NCI-H460 (cell line): ENCODE measurements at places on chromosomes 2 and 18. TPM values are rescaled to one million over a fixed set of nuclear protein-coding genes. Genes with fewer than 3 reads are reported as not detected.
A peak's percentile ranks its signal among the peaks of the same experiment; 100 is the strongest.

The MEIS1 gene
- total RNA-seq, result 3.9 and 4.2 TPM in 2 replicates

The C18orf54 gene
- 4.8 and 5.7 TPM in 2 replicates for total RNA-seq

The CNTNAP5 gene
- total RNA-seq, result not detected in 2 replicates

The PKDCC gene
- 1.9 and 2.1 TPM in 2 replicates for total RNA-seq

The OLA1 gene
- 152 and 198 TPM in 2 replicates for total RNA-seq

The ADCYAP1 gene
- 0.20 and 0.57 TPM in 2 replicates for total RNA-seq

The GREB1L gene
- 1.9 and 2.1 TPM in 2 replicates for total RNA-seq

The DCC gene
- total RNA-seq, result 0.03 and 0.05 TPM in 2 replicates

DNA sequence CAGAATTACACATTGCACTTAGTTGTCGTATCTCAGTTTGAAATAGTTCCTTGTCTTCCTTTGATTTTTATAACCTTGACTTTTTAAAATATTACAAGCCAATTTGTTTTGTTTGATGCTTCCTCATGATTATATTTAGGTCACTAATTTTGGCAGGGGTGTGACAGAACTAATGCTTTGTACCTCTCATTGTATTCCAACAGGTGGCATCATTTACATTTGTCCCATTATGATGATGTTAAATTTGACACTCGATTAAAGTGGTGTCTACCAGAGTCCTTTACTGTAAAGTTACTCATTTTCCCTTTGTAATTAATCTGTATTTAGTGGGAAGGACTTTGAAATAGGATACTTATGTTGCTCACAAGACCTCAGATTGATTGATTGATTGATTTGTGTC is 21.5 kb upstream of the MFSD2B start:
- DNase-seq, result peak; percentile 31

GRCh38 chr2:44560941-44561340 is 199.2 kb downstream of the CAMKMT start:
- DNase-seq, result no peak

- no peak for DNase-seq
These were observed 28.3 kb downstream of the DYNC2LI1 start for GRCh38 chr2:43802135-43802534.

DNA sequence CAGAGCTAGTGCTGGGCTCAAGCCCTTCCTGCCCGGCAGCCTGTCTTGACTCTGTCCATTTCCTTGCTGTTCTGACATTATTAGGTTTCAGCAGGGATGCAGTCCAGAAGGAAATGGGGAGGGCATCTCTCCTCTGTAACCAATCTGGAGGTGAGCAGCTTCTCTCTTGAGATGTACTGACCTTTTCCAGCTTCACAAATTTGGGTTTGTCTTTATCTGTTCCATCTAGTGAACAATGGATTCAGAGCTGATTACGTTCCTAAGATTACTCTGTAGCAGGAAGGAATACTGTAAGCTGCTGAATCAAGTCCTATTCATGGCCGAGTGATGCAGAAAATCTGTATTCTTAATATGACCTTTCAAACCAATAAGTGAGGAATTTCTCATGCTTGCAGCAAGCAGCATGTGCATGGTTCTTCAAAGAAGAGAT is 11.0 kb downstream of the PLA2R1 start:
- DNase-seq, result peak; percentile 70

DNA sequence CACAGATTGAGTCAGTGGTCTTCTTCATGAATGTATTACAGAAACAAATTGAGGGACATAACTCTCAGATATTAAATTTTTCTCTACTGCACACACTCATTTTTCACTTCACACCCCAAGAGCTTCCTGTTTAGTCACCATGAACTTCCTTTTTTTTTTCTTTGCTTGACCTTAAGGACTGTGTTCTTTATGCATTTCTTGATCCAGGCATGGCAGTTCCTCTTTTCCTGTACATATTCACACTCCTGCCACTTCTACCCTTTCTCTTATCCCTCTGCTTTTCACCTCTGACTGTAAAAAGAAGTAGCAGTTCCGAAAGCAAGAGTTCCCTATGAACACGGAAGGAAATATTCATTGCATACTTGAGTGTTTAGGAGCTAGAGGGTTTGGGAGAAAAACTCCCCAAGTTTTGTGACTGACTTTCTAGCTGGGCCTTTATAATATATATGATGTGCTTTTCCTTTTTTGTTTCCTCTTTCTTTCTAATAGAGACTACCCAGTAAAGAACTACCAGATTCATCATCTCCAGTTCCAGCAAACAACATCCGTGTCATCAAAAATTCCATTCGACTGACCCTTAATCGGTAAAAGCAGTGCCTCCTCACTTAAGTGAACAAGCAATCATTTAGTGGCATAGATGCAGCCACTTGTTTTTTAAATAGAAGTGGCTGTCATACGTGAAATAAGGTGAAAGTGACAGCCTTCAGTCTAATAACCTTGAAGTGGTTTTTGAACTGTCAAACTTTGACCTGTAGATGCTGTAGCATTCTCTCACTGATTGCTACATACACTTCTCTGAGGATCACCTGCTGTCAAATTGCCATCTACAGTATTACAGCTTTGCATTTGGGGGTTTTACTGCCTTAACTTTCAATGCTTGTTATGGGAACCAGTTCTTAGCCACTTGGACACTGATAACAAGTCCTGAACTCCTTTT is 40.8 kb downstream of the PAPOLG start:
- no peak for DNase-seq

GRCh38 chr2:6960659-6961058 is 43.4 kb downstream of the RNF144A start:
- DNase-seq, result no peak

DNA sequence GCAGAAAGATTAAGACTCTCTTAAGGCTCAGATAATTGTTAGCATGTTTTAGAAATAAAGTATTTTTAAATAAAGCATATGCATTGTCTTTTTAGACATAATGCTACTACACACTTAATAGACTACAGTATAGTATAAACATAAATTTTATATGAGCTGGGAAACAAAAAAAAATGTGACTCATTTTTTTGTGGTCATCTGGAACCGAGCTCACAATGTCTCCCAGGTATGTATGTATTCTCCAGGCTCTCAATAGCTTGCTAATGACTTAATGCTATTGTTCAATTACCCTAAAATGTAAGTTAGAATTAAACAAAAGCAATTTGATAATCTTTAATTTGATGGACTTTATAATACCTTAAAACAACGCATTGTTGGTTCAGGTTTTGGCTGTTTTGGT is 167.2 kb downstream of the NUP35 start:
- DNase-seq, result no peak

GRCh38 chr2:111706481-111707001 is 177.5 kb downstream of the ANAPC1 start:
- DNase-seq, result no peak

DNA sequence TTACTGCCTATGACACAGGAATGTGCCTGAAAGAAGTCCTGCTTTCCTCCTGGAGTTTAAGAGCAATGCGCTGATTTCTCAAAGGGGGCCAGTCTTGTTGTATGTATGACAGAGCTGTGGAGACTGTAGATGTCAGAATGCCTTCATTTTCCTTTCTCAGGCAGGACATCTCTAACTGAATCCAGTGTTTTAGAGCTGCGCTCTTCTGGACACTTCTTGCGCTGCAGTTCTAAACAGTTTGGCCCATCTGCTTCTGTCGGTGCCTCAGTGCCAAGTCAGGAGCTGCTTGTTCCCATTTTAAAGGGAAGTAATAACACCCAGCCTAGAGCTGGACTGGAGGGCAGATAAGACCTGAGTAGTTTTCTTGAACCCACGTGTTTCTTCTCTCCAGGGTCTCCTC is 91.4 kb downstream of the ESCO1 start:
- DNase-seq, result no peak

DNA sequence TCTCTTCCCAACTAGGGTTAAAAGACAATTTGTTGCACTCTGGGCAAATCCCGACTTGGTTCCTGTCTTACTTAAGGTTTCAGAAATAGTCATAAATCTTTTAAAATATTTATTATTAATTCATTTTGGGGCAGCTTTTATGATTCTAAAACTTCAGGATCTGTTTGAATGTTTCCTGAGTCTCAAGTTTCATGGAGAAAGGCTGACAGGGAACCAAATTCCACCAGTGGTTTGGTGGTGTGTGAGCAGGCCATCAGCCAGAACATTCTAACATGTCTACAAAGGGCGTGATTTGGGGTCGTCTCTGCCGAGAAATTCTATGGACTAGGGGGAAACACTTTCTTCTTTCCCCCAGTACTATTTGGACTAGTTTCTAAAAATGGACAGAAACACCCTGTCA is 366.4 kb downstream of the ZNF521 start:
- no peak for DNase-seq

- no peak for DNase-seq
These were observed 552.3 kb upstream of the SETBP1 start for GRCh38 chr18:44128365-44128764.

DNA sequence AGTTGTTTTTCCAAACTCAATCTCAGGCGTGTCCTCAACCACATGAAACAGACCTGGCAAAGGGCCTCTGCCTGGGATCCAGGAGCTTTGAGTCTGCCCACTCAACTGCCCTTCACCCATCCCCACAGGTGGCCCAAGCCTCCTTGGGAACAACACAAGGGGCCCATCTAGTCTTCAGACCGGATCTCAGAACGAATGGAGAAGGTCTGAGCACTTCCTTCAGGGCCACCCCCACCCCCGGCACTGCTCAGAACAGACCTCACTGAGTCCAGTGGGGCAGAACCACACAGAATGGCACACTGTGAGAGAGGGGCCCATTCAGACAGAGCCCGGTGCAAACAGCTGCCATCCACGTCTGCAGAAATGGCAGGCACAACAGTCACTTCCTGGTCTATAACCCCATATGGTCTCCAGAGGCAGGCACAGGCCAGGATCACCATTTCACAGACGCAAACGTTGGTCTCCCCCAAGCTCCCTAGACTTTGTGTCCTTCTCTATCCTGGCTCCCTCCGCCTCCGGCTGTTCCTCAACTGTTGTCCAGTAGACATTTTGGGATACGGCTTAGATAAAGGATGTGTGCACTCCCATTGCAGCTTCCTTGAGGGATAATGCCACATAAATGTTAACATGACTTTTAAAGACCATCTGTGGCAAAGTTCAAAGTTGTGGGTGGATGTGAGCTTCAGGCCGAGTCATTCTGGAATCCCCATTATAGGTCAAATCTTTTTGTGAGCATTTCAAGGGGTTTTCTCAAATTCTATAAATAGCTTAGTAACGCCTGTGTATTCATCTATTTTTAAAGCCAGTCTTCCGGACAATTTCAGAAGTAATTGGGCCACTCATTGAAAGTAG is 149.7 kb downstream of the SMAD7 start:
- no peak for DNase-seq

DNA sequence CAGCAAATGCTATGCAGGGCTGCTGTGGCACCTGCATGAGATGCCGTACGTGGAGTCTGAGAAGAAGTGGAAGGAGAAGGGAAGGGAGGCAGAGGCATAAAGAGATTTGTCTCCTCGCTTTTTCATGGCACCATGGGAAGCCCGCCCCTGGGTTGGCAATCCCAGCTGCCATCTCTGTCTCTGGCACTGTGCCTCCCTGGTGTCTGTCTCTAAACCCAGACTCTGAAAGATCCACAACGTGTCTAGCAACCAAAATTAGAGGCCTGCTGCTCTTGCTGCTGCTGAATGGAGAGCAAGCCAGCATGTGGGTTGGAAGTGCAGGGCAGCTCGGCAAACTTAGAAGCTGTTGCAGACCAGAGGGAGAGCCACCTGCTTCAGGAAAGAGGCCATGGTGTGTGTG is 53.1 kb downstream of the INO80C start:
- no peak for DNase-seq

DNA sequence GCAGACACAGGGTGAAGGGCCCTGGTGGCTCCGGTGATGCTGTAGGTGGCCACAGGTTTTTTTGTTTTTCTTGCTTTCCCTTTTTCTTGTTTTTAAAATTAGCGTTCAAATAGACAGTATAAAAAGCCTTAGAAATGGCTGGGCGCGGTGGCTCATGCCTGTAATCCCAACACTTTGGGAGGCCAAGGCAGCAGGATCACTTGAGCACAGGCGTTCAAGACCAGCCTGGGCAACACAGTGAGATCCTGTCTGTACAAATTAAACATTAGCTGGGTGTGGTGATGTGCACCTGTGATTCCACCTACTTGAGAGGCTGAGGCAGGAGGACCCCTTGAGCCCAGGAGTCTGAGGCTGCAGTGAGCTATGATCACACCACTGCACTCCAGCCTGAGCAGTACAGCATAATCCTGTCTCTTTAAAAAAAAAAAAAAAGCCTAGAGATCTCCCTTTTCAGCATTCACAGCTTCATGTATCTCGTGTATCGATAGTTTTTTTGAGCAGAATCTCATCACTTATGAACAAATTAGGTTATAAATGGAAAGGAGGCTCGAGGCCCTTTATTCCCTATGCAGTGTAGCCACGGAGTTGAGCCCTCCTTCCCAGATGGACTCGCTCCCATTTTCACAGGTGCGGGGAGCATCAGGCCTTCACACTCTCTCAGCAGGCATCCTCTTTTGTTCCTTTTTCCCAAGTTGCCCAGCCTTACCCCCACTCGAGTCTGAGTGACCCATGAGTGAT is 50.8 kb downstream of the EMILIN2 start:
- no peak for DNase-seq

DNA sequence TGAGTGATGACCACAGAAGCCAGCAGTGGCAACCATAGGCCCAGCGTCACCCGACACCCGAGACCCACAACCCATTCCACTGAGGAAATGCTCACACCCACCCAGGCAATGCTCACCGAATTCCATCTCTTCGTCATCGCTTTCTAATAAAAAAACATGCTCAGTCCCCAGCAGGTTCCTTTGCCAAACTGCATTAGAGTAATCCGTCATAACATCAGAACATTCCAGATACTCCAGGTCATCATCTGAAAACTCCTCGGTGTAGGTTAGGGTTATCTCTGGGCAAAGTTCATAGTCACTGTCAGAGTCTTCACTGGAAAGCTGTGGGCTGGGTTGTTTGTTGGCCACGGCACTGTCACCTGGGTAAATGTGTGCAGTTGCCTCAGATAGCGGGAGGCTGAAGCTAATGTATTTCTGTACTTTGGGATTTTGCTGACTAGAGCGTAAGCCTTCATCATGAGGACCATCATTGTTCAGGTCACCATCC is 49.3 kb downstream of the ALPK2 start:
- no peak for DNase-seq

DNA sequence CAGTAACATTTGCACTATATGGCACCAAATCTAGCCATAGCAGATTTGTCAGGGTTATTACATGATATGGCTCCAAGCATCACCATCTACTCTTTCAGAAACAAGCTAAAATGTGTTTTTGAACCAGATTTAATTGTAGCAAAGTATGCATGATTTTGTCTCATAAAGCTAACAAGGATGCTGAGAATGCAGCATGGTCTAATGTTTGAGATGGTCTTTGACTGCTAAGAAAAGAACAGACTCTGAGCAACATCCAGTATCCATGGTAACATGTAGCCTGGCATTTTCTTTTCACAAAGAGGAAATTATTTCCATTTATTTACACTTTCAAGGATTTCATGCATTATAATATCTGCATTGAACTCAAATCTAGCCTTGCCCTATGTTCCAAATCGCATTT is 206.5 kb downstream of the PDE1A start:
- no peak for DNase-seq

- DNase-seq, result no peak
These were observed 129.8 kb upstream of the SH3BP4 start for GRCh38 chr2:234821946-234822475.
